ENCODE measurements at places on chromosomes 6 and 20.

DNA sequence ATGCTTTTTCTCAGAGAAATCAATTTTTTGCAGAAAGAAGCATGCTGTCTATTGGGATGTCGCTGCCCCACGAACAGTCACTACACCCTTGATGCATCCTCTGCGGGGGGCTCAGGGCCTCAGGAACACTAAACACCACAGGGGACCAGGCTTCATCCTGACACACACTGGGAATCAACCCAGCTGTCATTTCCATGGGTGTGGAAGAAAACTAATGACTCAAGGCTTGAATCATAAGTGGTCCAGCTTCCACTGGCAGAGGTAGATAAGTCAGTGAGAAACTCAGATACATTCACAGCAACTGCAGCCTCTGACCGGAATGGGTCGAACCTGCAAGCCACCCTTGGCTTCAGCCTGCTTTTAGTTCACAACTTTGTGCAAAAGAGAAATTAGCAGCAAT lies 81.3 kb upstream of the SPTLC3 start:
- no peak for DNase-seq

GRCh38 chr6:72654071-72654621 lies 32.3 kb downstream of the KCNQ5 start:
- DNase-seq: no peak

DNA sequence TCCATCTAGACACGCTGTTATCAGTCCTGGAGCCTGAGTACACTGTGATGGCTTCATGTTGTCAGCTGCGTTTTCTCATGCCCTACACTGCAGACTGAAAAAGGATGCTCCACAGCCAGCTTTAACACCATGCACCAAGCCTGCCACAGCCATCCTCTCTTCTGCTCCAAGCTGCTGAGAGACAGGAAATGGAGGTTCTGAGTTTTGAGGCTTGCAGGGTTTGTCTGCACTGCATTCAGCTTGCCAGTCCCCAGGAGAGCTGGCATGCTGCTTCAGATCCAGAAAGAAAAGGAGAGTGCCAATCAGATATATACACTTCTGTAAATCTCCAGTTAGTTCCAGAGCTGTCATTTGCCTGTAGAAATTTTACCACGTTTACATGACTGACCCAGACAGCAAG lies 550.7 kb upstream of the FLRT3 start:
- no peak for DNase-seq

DNA sequence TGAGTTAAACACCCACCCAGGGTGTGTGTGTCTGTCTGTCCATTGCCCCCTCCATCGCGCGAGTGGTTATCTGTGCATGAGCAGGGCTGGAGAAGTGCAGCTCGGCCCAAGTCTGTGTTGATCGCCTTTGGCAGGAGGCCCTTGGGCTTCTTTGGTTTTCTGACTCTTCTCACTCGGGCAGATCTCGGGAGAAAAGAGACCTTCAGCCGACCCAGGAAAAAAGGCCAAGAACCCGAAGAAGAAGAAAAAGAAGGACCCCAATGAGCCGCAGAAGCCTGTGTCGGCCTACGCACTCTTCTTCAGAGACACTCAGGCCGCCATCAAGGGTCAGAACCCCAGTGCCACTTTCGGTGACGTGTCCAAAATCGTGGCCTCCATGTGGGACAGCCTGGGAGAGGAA lies 132.9 kb downstream of the JPH2 start:
- DNase-seq: no peak

DNA sequence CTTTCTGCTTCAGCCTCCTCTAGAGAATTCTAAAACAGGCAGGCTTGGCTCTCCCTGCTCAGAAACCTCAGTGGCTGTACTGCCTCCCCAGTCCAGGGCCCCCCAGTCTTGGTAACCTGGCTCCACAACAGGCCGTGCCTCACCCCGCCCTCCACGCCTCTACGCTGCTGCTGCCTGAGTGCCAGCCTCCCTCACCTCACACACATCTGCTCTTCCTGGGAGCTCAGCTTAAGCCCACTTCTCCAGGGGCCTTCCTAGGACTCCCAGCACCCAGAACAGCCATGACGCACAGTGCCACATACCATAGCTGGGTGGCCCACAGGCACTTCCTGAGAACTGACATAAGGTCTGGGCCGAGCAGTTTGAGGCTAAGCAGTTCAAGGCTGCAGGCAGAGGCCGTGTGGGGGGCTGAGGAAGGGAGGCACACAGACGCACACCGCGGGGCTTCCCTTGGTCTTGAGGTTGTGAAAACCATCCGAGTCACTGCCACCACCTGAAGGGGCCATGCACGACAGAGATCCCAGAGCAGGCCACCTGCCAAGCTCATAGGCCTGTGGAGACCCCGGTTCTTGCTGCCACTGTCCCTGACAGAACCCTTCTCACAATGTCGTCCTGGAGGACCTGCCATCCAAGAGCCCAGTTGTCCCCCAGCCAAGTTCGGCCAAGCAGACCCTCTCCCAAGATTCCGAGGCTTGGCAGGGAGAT lies 42.6 kb downstream of the DSTN start:
- peak; percentile 35 for DNase-seq

DNA sequence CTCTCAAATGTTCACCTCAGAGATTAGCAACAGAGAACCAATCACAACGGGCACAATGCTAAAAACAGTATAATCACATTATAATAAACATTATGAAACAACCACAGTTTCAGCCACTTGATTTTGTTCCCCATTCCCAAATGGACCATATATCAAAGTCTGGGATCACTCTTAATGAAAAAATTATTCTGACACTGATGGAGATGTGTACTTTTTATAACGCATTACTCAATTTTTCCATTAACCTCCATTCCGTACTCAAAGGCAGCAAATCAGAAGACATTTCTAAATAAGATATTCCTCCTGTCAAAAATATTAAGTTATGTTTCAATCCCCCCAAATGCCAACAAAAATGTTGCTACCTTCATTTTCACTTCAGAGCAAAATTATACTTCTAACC lies 2.8 kb downstream of the CPNE1 start:
- DNase-seq: no peak

- DNase-seq: no peak
Observed at GRCh38 chr6:112037783-112038216, 16.1 kb upstream of the CCN6 start.

DNA sequence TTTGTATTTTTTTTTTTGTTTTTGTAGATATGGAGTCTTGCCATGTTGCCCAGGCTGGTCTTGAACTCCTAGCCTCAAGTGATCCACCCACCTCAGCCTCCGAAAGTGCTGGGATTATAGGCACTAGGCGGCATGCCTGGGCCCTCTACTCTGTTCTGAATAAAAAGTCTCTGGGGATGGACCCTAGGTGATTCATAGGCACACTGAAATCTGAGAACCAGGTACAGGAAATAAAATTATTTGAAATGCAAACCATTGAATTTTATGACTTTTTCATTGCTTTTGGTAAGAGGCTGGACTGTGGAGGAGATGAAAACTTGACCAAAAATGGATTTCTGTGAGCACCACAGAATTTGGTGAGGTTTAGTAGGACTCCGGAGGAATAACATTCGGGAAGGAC lies 117.5 kb downstream of the PRIM2 start:
- no peak for DNase-seq

DNA sequence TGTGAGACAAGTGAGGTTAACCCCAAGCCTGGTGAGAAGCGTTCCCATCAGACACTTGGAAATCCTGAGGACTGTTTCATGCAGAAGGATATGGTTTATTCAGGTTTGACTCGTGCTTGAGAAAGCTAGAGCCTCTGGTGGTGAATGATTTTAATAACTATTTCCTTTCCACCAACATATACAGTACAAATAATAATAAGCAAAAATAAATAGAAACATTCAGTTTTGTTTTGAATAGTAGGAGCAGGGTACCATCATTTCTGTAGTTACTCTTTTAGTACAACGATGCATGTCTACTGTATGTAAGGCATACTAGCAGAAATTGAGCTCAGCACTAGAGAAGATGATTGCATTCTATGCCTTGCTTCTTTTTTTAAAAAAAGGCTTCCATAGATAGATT lies 33.5 kb downstream of the PLG start:
- no peak for DNase-seq
